Iris pigment epithelial cell (primary cell): ENCODE measurements at places on chromosomes 11 and 22.

- no peak for DNase-seq
Observed at GRCh38 chr22:25741692-25742626, at the start of gene MYO18B. Gene MYO18B, plus strand, starts transcription at chr22:25742188. Its CDS starts 18,905 bp downstream, at chr22:25761093.

DNA sequence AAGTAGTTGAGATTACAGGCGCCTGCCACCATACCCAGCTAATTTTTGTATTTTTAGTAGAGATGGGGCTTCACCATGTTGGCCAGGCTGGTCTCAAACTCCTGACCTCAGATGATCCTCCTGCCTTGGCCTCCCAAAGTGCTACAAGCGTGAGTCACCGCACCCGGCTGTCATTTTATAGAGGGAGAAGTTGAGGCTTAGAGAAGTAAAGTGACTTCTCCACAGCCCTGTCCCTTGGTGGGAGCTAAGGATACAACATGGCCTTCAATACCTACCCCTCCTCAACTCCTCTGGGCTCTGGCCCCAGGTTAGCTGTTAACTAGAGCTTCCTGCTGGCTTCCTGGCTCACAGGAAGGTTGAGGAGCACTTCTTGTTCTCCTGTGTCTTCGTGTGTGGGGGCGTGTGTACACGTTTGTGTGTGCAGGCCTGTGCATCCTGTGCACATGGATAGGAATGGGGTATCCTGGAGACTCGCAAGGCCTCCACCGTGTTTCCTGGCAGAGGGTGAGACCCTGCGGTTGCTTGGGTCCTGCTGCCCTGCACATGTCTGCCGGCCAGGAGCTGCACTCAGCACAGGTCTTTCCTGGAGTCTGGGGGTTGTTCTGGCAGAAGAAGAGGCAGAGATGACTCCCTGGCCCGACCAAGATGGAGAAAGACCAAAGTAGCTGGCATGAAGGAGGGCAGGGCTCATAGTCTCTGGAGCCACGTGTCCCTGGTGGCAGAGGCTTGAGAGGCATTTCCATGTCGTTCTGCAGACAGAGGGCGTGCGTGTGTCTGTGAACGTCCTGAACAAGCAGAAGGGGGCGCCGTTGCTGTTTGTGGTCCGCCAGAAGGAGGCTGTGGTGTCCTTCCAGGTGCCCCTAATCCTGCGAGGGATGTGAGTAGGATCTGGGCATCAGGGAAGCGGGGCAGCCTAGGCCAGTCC is 2.4 kb downstream of the SIDT2 start:
- peak; percentile 77 for DNase-seq

- peak; percentile 92 for DNase-seq
Observed at GRCh38 chr11:126585774-126586491, 230.4 kb downstream of the ST3GAL4 start.

DNA sequence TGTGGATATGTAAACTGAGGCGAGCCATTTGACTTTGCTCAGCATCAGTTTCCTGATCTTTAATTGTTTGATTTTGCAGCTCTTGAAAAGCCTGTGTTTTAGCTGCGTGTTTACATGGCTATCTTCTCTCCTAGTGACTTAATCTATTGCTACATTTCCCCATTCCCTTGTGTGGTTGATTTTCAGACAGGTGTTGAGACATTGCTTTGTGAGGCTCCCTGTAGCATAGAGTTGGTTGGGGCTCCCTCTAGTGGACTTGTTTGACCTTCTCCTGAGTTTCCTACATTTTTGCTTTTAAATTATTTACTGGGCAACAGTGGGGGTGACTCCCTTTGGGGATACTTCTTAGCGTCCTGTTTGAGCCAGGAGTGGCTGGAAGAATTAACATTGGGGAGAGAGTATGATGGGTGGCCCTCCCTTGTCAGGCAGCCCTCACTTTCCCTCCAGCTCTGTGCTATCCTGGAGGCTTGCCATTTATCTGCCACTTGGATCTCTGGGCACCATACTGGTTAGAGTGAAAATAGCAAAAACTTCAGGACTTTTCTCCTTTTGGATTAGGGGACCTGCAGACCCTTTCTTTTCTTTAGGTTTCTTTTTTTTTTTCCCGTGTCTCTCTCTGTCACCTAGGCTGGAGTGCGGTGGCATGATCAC is 9.2 kb upstream of the CBL start:
- peak; percentile 88 for DNase-seq

- DNase-seq = peak; percentile 40
Observed at GRCh38 chr11:80297858-80298632, 857.2 kb upstream of the TENM4 start.

GRCh38 chr22:24106385-24107381 is 74.6 kb upstream of the SUSD2 start:
- no peak for DNase-seq

DNA sequence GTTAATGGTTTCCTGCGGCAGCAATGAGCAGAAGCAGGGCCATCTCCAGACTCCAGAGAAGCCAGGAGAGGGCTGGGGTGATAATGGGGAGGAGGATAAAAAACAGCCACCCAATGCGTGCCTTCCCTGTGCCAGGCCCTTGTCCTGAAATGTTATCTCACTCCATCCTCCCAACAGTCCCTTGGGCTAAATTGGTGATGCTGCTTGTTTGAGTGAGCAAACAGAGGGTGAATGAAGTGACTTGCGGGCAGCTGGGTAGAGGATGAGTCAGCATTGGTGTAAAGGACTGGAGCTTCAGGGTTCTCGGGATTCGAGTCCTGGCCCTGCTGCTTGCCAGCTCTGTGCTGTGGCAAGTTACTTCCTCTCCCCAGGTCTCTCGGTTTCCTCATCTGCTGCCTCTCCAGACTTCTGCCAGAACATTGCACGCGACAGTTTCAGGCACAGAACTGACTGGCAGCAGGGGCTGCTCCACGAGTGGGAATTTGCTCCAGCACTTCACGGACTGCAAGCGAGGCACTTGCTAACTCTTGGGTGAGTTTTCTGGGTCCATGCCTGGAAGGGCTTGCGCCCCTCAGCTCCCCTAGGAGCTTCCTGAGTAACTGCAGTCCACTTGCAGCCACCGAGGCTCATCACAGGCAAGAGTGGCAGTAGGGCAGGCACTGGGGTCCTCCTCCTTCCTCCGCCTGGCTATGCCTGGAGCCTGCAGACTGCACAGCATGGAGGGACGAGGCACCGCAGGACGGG is at the start of gene P2RY6:
Gene P2RY6 (plus strand): TSS at position 403 of the 744 bp plus-strand sequence. CDS start 24,181 bp downstream, outside the sequence.
- peak; percentile 39 for DNase-seq

GRCh38 chr22:26267856-26268255 is 98.6 kb downstream of the SEZ6L start:
- DNase-seq = no peak

GRCh38 chr22:29539105-29539504 is 14.5 kb downstream of the THOC5 start:
- peak; percentile 47 for DNase-seq

GRCh38 chr11:32176223-32176934 is 85.5 kb downstream of the RCN1 start:
- peak; percentile 81 for DNase-seq

DNA sequence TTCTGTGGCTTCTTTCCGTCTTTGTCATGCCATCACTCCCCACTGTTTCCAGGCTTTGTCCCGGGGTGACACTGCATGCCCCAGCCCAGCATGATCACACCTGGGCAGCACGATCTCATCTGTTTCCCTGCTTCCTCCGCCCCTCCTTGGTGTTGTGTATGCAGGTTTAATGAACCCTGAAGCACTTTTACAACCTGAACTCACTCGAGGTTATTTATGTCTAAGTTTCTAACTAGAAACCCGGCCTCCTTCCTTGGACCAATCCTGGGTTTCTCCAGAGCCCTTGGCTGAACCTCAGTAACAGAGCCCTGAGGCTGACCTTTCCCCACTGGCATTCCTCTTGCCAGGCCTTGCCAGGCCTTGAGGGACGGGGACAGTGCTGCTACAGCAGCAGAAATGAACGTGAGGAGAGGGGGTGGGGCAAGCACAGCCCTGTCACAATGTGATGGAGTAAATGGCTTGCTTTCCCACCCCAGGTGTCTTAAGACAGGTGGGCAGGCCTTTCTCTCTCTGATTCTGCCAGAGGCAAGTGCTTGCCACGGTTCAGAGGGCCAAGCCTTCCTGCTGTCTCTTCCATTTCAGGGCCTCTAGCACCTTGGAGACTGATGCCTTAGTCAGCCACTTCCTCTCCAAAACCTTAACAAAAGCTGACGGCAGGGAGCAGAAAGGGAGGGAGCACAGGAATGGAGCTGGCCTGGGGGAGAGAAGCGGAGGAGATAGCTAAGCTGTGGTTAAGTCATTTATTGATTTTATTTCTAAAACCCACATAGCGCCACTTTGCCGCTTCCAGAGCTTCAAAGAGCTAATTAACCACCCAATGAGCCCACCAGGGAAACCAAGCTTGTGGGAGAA is 3.1 kb upstream of the PYGM start:
- DNase-seq = peak; percentile 82

- DNase-seq = no peak
Observed at GRCh38 chr11:124889191-124890091, 8.2 kb downstream of the ROBO4 start.

- DNase-seq = no peak
Observed at GRCh38 chr22:27504360-27505253, 296.9 kb downstream of the MN1 start.

GRCh38 chr22:49328118-49328475 is 499.6 kb downstream of the BRD1 start:
- DNase-seq = no peak

DNA sequence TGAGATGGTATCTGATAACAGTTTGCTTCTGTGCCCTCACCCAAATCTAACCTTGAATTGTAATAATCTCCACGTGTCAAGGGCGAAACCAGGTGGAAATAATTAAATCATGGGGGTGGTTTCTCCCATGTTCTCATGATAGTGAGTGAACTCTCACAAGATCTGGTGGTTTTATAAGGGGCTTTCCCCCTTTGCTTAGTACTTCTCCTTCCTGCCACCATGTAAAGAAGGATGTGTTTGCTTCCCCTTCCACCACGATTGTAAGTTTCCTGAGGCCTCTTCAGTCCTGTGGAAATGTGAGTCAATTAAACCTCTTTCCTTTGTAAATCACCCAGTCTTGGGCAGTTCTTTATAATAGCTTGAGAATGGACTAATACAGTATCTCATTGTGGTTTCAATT is 8.5 kb upstream of the OVCH2 start:
- no peak for DNase-seq

DNA sequence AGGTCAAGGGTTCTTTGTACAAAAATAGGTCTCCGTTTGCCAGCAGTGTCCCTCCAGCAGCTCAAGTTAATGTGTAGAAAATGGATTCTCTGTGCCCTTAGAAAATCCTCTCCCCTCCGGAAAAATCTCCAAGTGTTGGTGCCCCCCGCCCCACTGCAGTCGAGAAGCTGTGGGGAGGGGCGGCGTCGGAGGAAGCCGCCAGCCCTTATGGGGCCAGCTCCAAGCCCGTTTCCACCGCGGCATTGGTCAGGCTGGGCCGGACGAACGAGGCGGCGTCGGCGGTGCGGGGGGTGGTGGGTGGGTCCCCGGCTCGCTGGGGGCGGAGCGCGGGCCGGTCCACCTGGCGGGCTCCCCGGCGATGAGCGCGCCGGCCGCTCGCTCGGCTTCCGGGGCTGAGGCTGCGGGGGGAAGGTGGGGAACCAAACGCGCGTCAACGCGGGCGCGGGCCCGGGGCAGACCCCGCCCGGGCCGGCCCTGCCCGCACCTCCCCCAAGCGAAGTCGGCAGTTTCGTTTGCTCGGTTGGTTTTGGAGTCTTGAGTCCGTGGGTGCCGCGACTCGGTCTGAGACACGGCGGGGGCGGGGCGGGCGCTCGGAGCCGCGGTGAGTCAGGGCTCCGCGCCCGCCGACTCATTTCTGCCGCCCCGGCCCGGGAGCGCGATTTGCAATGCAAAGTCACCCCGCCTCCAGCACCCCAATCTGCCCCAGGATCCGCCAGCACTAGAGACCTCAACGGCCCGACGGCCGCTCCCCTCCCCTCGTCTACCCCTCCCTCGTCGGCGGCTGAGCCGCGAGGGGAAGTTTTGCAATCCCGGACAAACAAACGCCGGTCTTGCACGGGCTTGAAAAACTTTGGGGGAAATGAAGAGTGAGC is 1.4 kb downstream of the ASCL2 start:
- peak; percentile 34 for DNase-seq

GRCh38 chr11:126366064-126366822 is 10.8 kb downstream of the ST3GAL4 start:
- no peak for DNase-seq

- no peak for DNase-seq
Observed at GRCh38 chr11:18455686-18456372, at the start of gene LDHAL6A. Gene LDHAL6A, plus strand, starts transcription at chr11:18455856. Its CDS starts 825 bp downstream, at chr11:18456681.

DNA sequence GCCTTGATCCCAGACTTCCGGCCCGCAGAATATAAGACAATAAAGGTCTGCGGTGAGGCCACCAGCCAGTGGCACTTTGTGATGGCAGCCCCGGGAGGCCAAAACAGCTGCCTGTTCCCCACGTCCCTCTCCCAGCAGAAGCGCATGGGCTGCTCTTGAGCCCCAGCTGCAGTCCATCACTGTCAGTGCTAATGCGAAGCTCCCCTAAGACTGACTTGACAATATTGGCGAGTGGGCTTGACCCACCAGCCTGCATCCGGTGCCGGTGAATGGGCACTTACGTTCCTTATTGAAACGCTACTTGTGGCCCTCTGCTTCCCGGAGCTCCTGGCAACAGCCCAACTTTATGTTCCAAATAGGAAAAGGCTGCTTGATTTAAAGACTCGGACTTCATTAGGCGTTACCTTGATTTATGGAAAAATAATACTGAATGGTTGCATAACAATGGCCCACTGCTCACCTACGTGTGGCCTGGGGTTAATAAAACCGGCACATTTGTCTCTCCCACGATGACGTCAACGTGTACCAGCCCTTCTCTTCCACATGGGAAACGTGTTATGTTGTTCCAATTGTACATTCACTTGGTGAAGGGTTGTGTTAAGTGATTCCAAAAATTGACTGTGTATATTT is 93.4 kb upstream of the SEPTIN5 start:
- peak; percentile 7 for DNase-seq

GRCh38 chr22:49062155-49062801 is 765.4 kb downstream of the BRD1 start:
- no peak for DNase-seq

GRCh38 chr11:69301455-69302401 is 7.8 kb downstream of the MYEOV start:
- peak; percentile 55 for DNase-seq

- no peak for DNase-seq
Observed at GRCh38 chr11:75344186-75344585, 7.3 kb downstream of the ARRB1 start.

- DNase-seq = no peak
Observed at GRCh38 chr11:70805243-70805642, 406.9 kb downstream of the CTTN start.

GRCh38 chr11:70783356-70783755 is 385.0 kb downstream of the CTTN start:
- no peak for DNase-seq

DNA sequence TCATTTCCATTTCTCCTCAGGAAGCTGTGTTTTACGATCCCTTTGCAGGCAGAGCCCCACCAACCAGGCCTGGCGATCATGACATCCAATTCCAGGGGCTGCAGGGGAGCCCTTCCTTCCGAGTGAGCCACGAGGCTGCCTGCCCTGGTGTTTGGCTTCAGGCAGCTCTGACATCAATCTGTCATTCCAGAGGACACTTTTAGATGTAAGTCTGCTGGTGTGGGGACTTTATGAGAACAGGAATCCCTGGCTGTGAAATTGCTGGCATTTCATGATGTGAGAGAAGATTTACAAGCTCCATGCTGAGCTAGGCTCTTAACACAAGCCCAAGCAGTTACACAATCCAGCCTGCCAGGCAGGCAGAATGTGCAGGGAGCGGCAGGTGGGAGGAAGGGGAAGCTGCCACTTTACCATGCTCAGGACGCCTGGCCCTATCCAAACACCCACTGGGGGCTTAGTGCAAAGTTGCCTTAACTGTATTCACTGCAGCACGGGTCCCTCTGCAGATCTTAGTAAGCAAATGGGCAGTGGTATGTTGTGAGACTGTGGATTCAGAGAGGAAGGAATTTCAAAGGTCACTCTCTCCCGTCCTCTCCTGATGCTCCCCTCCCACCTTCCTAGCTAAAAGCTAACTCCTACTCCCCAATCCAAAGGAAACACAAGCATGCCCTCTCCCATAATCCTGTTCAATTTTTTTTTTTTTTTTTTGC is 43.4 kb upstream of the MICAL2 start:
- peak; percentile 62 for DNase-seq
